ENCODE measurements at places on chromosomes 1 and 21.

GRCh38 chr1:225770561-225771248 lies 6.9 kb upstream of the SRP9 start:
- DNase-seq: no peak

DNA sequence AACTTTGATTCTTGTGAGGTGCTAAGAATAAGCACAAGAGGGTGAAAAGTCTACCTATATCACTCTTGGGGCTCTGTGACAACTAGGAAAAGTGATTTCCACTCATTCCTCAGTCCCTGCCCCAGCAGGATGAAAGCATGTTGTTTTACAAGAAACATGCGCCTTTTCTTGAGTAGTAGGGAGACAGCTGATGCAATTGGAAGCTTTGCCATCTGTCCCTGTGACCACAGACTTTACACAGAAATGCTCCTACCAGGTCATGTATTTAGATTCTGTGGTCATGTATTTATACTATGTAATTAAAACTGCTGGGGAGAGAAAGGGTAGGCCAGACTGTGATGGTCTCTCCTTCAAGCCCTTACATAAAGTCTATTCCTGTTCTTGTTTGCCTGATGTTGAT lies 445.5 kb downstream of the PTPRC start:
- peak; percentile 87 for DNase-seq

- DNase-seq: no peak
Measured at GRCh38 chr21:36008505-36008904, 51.8 kb downstream of the SETD4 start.

DNA sequence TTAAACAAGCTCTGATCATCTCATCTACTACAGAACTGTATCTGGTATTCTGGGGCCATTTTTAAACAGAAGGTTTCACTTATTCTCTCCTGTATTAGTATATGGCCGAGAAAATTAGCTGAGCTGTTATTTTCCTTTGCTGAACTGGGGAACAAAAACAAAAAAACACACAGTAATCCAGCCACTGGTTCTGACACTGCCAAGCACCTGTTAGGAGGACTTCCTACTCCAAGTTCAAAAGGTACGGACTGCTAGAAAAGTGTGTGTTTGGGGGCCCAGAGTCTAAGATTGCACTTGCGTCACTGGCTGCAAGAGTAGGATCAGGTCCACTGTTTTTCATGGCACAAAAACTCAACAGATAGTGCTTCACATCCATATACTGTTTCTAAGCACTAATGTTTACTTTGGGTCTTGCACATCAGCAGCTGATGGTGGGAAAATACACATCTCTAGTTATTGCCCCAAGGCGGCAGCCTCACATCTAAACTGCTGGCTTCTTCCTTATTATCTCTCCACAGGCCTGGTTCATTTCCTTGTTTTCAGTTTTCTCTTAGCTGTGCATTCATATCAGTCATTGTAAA lies 226.1 kb downstream of the FGGY start:
- peak; percentile 24 for DNase-seq

- DNase-seq: peak; percentile 64
Measured at GRCh38 chr1:182783068-182783467, 6.5 kb upstream of the NPL start.

GRCh38 chr1:13478692-13479091 lies 35.1 kb downstream of the LRRC38 start:
- no peak for DNase-seq

GRCh38 chr1:59282951-59283350 lies 13.9 kb upstream of the FGGY start:
- no peak for DNase-seq

All from NCI-H69 (cell line).